ENCODE measurements at places on chromosomes 5 and 9.

- no peak for DNase-seq
Observed at GRCh38 chr5:91830361-91830953, 447.3 kb upstream of the ARRDC3 start.

GRCh38 chr5:143953851-143954250, 141.9 kb downstream of the HMHB1 start:
- DNase-seq: no peak

GRCh38 chr5:113056988-113057387, 80.4 kb downstream of the DCP2 start:
- DNase-seq: no peak

GRCh38 chr9:114932502-114932901, 2.1 kb upstream of the TNFSF8 start:
- DNase-seq: no peak

Measured in H54 (cell line).